NCI-H1048 (cell line): ENCODE measurements at places on chromosomes 5 and 9.

DNA sequence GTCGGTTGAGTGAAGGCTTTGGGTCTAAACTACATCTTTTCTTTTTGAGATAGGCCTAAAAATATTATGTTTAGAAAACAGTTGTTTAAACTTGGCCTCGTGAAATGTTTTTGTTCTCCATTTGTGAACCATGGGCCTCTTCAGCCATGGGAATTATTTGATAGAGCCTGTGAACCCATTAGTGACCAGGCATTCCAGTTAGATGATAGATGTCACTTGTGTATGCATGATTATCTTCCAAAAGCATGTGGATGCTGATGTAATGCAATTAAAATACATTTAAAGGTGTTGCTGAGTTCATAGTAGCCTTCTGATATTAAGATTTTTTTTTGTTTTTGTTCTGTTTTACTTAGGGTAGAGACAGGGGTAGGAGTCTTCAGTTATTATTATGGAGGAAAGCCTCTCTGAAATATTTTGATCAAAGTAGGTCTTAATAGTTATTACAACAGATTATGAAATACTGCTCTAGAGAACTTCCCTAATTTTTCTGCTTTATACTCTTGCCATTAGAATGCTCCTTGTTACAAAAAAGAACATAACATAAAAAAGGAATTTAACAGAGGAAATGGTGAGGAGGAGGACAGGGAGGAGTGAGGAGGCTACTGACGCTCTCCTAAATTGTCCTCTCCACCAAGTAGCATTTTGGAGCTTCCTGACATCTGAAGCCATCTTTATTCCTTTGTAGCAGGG, 32.9 kb downstream of the CPEB4 start:
- no peak for DNase-seq

GRCh38 chr9:136170006-136170901, 34.7 kb downstream of the LHX3 start:
- DNase-seq, result no peak

GRCh38 chr9:129834489-129835127, 467 bp downstream of the C9orf78 start:
- DNase-seq, result no peak

DNA sequence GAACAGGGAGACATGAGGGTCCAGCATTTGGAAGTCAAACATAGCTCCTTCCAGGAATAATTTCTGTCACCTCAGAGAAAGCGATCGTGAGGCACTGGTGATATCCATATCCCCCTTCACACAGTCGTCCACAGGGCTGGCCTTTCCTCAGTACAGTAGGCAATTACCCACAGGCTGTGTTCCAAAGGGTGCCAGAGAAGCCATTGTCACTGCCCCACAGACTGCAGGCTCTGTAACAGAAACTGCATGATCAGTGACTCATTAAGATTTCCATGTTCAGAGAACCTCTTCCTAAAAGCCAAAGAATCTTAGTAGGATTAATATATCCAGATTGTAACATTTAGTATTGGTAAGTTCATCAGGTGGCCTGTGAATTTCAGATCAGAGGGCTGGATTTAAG, 127.6 kb downstream of the RPS23 start:
- no peak for DNase-seq

- no peak for DNase-seq
Observed at GRCh38 chr9:130805510-130806326, 29.3 kb upstream of the ABL1 start.

GRCh38 chr5:88677376-88677895, 205.5 kb downstream of the MEF2C start:
- DNase-seq, result no peak

GRCh38 chr5:126003309-126003708, 419.9 kb upstream of the GRAMD2B start:
- no peak for DNase-seq

DNA sequence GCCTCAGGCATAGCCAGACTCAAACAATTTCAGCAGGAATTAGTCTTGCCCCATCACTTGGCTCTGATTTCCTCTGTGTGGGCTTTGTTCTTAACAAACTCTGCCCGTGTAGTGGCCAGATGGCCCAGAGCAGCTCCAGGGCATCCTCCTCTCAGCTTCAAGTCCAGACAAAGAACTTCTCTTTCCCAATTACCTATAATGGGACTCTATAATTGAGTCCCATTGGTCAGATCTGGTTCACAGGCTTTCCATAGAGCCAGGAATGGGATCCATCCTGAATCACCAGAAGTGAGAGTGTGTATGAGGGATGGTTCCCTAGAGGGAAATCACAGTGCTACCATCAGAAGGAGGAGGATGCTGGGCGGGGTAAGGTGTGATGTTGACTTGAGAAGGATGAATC, 515.8 kb downstream of the KIF4B start:
- DNase-seq, result no peak

GRCh38 chr5:158832096-158832685, 267.5 kb downstream of the EBF1 start:
- no peak for DNase-seq

GRCh38 chr5:138037907-138038633, 5.2 kb upstream of the FAM13B start:
- no peak for DNase-seq

- DNase-seq, result no peak
Observed at GRCh38 chr5:77864997-77865396, 88.9 kb upstream of the TBCA start.

DNA sequence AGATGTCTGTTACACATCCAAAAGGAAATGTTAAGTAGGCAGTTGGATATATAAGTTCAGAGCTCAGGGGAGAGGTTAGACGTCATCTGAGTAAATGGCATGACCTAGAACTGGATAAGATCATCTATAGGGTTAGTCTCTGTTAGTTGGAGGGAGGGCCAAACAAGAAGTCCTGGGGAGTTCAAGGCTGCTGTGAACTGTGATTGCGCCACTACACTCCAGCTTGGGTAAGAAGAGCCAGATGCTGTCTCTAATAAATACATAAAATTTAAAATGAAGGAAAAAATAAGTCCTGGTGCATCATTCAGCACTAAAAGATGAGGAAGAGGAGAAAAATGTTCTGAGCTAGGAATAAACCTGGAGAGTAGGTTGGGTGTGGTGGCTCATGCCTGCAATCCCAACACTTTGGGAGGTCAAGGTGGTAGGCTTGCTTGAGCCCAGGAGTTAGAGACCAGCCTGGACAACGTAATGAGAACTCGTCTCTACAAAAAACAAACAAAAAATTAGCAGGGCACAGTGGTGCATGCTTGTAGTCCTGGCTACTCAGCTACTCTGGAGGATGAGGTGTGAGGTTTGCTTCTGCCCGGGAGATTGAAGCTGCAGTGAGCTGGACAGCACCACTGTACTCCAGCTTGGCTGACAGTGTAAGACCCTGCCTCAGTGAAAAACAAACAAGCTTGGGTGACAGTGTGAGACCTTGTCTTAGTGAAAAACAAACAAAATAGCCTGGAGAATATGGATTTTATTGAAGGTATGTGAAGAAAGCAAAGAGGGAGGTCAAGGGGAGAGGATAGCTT, 123.6 kb downstream of the ACTBL2 start:
- DNase-seq, result no peak

DNA sequence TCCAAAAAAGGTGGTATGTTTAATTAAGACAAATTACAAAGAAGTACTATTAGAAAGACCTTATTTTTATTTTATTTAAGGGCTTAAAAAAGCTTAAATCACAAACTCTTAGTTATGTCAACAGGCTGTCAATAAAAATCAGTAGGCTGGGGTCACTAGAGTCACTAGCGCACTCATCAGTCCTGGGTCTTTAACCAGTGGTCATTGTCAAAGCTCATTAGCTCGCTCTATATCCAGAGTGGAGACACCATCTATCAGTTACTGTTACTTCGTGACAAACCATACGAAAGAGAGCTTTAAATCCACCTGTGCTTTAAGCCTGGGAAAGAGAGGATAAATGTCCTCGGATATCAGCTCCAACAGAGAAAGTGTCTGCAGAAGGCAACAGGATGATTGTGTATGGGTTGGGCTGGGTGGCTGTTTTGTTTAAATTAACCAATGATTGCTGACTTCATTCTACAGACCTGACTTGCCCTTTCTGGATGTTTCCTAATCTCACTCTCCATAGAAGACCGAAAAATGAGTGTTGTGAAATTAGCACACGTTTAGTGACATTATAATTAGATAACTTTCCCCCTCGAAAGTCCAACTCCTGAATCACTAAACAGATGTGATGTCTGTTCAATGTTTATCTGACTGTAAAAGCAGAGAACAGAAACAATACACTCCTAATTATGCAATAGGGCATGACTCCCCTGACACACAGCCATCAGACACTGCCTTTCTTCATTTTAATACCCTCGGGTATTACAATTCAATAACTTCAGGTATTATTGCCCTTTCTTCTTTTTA, 123.6 kb upstream of the TNPO1 start:
- DNase-seq, result no peak
